ENCODE measurements at places on chromosomes 13 and 19. TPM values are rescaled to one million over a fixed set of nuclear protein-coding genes. Genes with fewer than 3 reads are reported as not detected.

DNA sequence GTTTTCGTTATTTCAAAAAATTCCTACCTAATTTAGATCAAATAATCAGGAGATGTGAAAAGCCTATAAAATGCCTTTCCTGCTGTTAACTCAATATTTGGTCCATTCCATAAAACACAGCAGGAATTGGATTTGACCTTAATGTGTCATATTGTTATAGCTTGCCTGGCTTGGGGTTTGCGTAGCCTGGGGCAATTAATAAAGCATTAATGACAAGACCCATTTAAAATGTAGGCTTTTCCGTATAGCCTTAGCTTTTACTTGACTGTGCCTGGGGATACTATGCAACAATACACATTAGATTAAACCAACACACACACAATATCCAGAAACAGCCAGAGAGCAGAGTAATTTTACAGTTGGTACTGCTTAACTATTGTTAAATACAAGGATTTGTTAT is 117.2 kb upstream of the MAB21L1 start:
- DNase-seq = no peak

DNA sequence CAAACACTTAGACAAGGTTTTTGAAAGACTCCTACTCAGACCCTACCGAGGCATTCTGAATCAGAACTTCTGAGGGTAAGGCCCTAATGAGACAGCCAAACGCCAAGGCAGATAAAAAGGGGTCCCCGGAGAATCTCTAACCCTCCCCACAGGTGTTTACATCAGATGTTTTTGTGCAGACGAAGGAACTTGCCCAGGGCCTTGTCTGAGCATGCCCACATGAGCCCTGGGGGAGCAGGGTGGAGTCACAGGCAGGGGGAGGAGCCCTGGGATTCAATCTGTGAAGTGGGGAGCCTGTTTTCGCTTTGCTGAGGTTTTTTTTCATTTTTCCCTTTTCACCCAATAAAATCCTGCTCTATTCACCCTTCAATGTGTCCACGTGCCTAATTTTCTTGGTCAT is 61.6 kb upstream of the MED4 start:
- peak; percentile 30 for DNase-seq

- no peak for DNase-seq
Measured at GRCh38 chr19:32671883-32672593, 2.9 kb downstream of the ANKRD27 start.

DNA sequence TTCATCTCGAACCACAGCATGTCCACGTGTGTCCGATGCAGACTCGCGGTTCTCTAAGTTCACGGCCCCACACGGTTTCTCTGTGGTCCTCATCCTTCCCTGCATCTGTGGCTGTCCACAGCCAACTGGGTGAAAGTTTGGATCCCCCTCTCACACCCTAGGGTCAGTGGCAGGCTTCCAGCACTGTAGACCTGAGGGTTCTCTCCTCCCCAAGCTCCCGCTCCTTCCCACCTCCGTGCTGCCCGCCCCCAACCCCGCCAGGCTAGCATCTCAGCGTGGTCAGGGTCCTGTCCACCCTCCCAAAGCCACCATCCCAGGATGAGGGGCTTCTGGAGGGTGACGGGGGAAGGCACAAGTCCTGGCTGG is 3.0 kb downstream of the ANGPTL4 start:
- no peak for DNase-seq

The FXYD1 gene
- 16.1 TPM for total RNA-seq

The SPACA4 gene
- not detected for total RNA-seq
